ENCODE measurements at places on chromosomes 3 and 15.
A peak's percentile ranks its signal among the peaks of the same experiment; 100 is the strongest.

GRCh38 chr15:94286583-94286982 is 55.2 kb downstream of the MCTP2 start:
- no peak for DNase-seq

DNA sequence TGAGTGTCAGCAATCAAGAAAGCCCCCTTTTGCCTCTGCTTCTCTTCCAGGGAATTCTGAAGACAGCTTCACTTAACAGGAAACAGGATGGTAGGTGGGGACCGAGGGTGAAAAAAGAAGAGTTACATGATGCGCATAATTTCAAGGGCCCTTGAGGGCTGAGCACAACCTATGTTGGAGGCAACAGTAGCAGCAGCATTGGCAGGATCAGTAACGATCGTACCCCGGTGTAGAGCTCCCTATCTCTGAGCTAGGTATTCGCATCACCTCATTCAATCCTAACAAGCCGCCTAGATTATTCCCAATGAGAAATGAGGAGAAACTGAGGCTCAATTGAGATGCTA is 432 bp upstream of the RAD54L2 start:
- DNase-seq = no peak

GRCh38 chr3:40876009-40876408 is 323.3 kb upstream of the CTNNB1 start:
- peak; percentile 9 for DNase-seq

GRCh38 chr3:71370467-71370866 is 213.1 kb downstream of the FOXP1 start:
- no peak for DNase-seq

- no peak for DNase-seq
These were observed 380.7 kb upstream of the GOLIM4 start for GRCh38 chr3:168476360-168476980.

DNA sequence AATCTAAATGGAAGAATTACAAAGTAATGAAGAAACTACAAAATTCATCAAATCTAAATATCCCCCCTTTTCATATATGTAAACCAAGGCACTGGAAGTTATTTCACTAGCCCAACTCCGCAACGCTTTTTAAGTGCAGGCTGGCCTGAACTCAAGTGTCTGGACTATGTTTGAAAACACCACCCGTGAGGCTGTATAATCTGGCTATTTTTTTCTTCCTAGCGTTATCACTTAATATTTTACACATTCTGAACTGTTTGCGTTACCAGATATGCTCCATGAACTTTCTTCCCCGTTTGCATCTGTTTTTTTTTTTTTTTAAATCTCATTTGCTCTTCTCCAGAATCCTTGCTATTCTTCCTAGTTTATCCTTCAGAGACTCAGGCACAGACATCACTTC is 619.5 kb upstream of the CBLB start:
- no peak for DNase-seq

DNA sequence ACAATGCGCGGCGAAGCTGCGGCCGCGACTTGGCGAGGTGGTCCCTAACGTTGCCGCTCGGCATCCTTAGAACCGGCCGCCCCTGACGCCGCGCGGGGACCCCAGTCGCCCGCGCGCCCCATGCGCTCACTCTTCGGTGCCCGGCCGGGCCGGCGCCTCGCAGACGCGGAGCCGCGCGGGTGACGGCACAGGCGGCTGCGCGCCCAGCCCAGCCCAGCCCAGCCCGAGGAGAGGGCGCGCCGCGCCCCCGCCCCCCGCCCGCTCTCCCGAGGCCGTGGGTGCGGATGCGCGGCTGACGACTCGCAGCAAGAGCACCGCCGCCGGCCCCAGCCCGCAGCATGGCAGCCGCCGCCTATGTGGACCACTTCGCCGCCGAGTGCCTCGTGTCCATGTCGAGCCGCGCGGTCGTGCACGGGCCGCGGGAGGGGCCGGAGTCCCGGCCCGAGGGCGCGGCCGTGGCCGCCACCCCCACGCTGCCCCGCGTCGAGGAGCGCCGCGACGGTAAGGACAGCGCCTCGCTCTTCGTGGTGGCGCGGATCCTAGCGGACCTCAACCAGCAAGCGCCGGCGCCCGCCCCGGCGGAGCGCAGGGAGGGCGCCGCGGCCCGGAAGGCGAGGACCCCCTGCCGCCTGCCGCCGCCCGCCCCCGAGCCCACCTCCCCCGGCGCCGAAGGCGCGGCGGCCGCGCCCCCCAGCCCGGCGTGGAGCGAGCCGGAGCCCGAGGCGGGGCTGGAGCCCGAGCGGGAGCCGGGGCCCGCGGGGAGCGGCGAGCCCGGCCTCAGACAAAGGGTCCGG is 437 bp downstream of the KLF13 start:
- peak; percentile 79 for DNase-seq

DNA sequence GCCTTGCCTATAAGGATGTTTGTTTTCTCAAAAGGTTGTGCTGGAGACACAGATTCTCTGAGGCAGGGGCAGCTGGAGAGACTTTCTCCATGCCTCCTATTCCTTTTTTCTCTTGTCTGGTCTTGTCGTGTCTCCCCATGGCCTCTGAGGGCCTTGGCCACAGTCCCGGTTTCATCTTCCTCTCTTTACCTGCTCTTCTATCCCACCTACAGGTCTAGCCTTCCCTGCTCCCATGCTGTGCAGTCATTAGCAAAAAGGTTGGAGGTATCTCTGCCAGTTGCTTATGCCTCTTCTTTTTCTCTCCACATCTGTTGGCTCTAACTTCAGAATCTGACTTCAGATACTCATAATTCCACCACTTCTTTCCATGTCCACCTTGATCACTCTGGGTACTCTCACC is 191.1 kb downstream of the IL20RB start:
- no peak for DNase-seq
